Activated CD8-positive, alpha-beta memory T cell treated with anti-CD3 and anti-CD28 coated beads for 1 hour (primary cell): ENCODE measurements at places on chromosomes 1 and 21.

GRCh38 chr1:203584035-203584434 is 42.6 kb upstream of the ATP2B4 start:
- DNase-seq: no peak

DNA sequence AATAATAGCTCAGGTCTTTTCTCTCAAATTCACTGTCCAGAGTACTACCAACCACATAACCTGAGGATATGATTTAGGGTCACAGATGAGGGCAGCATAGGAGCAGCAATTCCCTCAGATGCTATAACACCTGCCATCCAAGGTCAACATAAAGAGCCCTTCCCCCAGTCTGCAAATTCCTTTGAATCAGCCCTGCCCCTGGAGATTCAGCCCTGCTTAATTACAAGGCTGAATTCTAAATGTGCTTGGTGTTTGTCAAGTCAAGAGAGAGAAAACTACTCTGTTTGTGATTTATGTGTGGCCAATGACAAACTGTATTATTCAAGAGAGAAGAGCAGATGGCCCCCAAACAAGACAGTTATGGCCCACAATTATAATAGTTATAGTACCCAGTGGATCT is 195.7 kb upstream of the ADGRL2 start:
- no peak for DNase-seq

GRCh38 chr1:198102454-198102827 is 54.4 kb upstream of the NEK7 start:
- DNase-seq: no peak

GRCh38 chr1:117698398-117699160 is 92.7 kb downstream of the TENT5C start:
- DNase-seq: no peak

- DNase-seq: no peak
Measured at GRCh38 chr1:46820560-46821060, 21.8 kb downstream of the CYP4B1 start.

GRCh38 chr1:200329208-200329882 is 80.5 kb downstream of the ZNF281 start:
- DNase-seq: no peak

DNA sequence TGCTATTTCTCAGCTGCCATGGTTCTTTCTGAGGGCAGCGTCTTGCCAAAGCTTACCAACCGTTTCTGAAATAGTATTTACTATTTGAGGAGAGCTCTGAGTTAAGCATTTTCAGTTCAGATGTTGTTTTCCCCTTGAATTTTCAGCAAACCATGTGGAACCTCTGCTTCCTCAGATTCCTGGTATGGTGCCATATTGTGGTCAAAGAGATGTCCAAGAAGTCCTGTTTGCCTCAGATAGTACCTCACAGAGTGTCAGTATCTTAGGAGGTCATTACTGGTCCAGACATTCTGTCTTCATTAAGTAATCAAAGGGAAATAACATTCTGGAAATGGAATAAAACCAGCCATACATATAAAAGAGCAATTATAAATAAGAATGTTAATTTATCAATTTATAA is 36.6 kb downstream of the VANGL2 start:
- DNase-seq: no peak

GRCh38 chr21:33539616-33540015 is 2.3 kb downstream of the GART start:
- DNase-seq: no peak

- no peak for DNase-seq
Measured at GRCh38 chr1:114718661-114719423, 2.3 kb upstream of the NRAS start.

GRCh38 chr1:5416518-5416917 is 575.7 kb downstream of the NPHP4 start:
- DNase-seq: no peak

- DNase-seq: no peak
Measured at GRCh38 chr1:229114315-229114714, 156.6 kb upstream of the RAB4A start.

DNA sequence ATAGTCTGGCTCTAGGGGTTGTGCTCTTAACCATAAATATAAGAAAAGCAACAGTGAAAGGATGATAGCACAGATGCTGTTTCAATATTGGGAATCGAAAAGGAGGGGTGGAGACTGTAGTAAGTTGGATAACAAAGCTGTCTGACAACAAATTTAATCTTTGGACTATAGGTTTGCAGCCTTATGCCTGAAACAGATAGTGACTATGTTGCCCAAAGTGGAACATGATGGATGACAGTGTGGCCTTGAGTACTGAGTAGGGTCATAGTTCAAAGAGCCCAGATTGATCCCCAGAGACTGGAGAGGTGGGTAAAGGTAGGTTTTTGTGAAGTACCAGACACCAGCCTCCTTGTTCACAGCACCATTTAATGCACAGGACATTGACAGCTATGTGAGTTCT is 144.0 kb upstream of the PALMD start:
- DNase-seq: no peak

DNA sequence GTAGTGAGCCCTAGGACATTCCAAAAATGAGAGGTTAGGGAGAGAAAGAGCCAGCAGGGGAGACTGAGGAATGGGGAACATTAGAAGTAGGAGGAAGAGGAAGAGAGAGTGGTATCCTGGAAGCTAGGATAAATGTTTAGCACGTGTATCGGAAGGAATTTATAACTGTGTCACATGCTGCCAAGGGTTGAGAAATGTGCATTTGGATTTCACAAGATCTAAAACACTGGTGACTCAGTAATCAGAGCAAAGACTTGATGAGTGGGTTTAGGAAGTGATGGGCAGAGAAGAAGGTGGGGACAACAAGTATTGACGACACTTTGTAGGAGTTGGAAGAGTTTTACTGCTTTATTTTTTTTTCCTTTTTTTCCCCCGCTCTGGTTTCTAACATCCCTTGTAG is 193.9 kb downstream of the FMN2 start:
- no peak for DNase-seq

- no peak for DNase-seq
Measured at GRCh38 chr21:20040768-20041167, 957.4 kb upstream of the NCAM2 start.

- no peak for DNase-seq
Measured at GRCh38 chr1:201146626-201147390, 7.5 kb downstream of the TMEM9 start.

GRCh38 chr1:168763031-168763430 is 34.0 kb upstream of the DPT start:
- no peak for DNase-seq

GRCh38 chr1:85203573-85204171 is 2.9 kb upstream of the SYDE2 start:
- DNase-seq: no peak

- DNase-seq: no peak
Measured at GRCh38 chr1:63828322-63829044, 54.7 kb downstream of the ROR1 start.

GRCh38 chr1:162892906-162893611 is 32.1 kb upstream of the CCDC190 start:
- no peak for DNase-seq

DNA sequence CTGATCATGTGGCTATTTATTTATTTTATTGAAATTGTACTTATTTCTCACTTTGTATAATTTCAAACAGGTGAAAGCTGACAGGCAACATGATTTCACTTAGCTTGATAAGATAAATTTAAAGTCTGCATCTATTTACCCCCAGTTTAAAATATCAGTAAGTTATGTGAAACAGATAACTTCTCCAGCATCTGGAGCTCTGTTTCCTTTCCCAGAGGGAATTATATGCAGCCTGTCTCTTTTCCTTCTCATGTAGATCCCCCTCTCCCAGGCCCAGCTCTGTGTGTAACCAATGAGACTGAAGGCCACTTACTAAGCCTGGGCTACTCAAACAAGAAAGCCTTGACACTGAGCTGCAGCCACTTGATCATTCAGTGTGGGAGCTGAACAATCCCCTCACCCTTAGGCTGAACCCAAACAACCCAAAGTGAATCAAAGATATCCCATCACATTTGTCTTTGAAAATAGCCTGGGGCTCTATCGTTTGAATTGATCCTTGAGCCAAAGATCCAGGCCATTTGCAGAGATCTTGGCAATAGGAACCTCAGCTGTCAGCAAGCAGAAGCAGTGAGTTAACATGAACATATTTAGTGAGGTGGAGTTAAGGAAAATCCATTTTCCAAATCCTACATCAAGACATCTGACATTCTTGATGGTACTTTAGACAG is 383.9 kb downstream of the TGFB2 start:
- no peak for DNase-seq

- no peak for DNase-seq
Measured at GRCh38 chr1:113793878-113794834, 18.1 kb downstream of the RSBN1 start.

DNA sequence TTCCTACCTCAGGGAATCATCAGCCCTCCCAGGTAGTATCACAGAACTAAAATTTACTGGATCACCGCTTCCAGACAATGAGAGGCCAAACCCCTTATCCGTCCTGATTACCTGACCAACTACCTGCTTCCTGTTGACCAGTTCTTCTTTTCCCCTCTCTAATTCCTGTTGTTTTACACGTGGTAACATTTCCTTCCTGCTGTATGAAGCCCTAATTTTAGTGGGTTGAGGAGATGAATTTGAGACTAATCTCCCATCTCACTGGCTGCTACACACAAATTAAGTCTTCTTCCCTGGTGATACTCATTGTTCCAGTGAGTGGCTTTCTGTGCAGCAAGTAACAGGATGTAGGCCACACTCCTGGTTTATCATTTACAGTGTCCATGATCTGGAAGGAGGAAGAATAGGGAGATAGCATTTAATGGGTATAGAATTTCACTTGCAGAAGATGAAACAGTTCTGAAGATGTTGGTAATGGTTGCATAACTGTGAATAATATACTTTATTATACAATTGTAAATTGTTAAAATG is 2112.9 kb downstream of the NCAM2 start:
- DNase-seq: no peak

- DNase-seq: no peak
Measured at GRCh38 chr21:33543505-33544129, 779 bp downstream of the SON start.

DNA sequence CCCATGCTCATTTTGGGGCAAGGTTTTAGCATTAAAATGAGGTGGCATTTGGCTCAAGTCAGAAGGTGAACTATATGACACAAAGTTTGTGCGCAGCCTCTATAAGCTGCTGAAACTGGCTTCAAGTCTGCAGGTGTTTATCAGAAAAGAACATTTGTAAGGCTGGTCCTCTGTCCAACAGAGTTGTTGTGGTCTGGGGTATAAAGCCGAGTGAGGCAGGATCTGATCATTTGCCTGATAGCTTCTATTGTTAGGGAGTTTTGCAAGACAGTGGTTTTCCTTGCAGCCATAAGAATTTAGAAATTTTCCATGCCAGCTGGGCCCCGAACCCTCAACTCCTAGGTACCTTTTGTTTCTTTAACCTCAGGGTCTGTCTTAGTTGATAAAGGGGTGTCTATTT is 130.8 kb downstream of the PGBD5 start:
- no peak for DNase-seq

GRCh38 chr1:56993475-56993874 is 27.7 kb upstream of the C8B start:
- DNase-seq: no peak

- DNase-seq: no peak
Measured at GRCh38 chr1:200628223-200628881, 7.8 kb upstream of the KIF14 start.

DNA sequence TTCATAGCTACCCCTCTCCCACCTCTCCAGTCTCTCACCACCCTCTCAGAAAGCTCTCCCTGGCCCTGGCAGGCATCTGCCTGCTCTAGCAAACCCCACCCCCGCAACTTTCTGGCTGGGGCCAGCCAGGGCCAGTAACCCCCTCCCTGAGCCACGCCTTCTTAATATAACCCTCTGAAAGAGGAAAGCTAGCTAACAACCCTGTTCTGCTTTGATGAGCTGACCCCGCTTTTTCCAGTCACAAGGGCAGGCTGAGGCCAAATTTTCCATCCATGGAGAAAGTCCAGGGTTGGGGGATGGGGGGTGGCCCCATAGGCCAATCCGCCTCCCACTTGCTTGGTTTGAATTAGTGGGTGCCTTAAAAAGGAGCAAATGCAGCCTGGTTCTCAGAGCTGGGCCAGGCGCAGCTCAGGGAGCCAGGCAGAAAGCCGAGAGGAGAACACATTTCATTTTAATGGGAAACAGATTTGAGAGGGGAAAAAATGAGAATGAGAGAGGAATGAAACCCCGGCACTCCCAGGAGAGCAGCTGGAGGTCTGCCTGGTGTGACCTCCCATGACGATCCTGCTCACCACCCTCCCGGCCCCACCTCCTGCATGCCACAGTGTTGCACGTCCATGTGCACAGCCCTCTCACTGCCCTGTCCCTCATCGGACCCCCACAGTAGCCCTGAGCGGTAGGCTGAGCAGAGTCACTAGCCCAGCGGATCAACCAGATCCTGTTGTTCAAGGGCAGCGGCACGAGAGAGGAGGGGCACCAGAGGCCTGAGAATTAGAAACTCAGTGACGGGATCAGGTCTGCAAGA is 62.3 kb downstream of the OPTC start:
- DNase-seq: no peak

GRCh38 chr1:228851618-228852017 is 116.3 kb downstream of the RHOU start:
- DNase-seq: no peak

DNA sequence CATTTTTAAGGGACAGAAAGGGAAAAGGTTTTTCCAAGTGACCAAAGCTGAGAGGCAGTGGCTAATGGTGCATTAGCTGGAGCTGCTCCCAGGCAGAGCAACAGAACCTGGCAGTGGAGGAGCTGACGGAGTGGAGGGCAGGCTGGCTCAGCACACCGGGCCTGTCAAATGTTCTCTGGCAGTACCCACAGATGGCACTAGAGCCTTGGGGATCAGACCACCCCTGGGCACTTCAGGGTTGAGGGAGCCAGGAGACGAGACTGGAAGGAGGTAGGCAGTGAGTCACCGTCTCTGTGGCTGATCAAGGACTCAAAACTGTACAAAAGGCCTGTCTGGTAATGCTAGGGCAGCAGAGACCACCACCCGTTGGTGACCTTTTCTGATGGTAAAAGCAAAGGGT is 121.7 kb upstream of the KIAA0040 start:
- no peak for DNase-seq

- no peak for DNase-seq
Measured at GRCh38 chr1:22639286-22639685, 2.9 kb downstream of the C1QA start.

DNA sequence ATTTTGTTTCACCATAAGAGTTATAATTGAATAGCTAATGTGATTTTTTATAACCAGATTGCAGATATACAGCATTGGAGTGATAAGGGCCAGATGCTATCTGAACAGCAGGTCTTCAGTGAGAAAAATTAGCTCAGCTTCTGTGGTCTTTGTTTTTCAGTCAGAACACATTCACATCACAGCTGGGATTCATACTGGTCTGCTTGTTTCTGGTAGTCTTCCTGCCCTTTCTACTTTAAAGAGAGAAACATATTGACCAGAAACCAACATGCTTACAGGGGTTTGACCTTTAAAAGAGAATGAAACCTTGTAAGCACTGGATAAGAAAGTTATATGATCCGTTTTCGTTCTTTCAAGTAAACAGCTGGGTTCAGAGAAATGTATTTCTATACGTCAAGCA is 213.7 kb upstream of the TMPRSS15 start:
- no peak for DNase-seq

DNA sequence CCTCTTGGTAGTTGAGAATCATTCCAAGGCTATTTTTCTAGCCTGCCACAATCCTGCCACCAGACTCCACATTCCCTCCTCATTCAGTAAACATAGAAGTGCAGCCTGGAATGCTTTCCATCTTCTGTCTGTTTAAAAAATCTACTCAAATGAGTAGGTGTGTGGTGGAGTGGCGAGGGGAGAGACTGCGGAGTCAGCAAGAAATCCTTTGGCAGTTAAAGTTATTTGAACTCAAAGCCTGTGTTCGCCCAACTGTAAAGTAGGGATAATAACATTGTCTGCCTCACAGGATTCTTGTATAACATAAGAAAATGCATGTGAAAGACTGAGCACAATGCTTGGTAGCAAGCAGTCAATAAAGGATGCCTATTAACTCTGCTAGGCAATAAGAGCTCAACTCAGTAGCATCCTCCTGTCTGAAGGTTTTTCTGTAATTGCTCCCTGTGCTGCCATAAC is 22.2 kb upstream of the DPT start:
- DNase-seq: no peak
